ENCODE measurements at places on chromosomes 12 and 14.
A peak's percentile ranks its signal among the peaks of the same experiment; 100 is the strongest.

GRCh38 chr12:115013236-115013981 lies 329.4 kb upstream of the TBX3 start:
- no peak for ATAC-seq

- ATAC-seq, result no peak
Observed at GRCh38 chr12:25698772-25699171, 145.7 kb upstream of the LMNTD1 start.

GRCh38 chr12:89884416-89884898 lies 175.8 kb upstream of the ATP2B1 start:
- no peak for ATAC-seq

- no peak for ATAC-seq
Observed at GRCh38 chr12:3249081-3249800, 172.1 kb downstream of the TSPAN9 start.

GRCh38 chr12:47990351-47991105 lies 13.7 kb downstream of the COL2A1 start:
- ATAC-seq, result peak; percentile 15

GRCh38 chr12:49564686-49565405 lies 3.1 kb downstream of the MCRS1 start:
- ATAC-seq, result no peak

- ATAC-seq, result no peak
Observed at GRCh38 chr12:28540324-28540714, 350.1 kb downstream of the CCDC91 start.

- ATAC-seq, result no peak
Observed at GRCh38 chr12:51971679-51972421, 20.4 kb downstream of the ACVR1B start.

- no peak for ATAC-seq
Observed at GRCh38 chr14:53310412-53310811, 157.3 kb upstream of the DDHD1 start.

DNA sequence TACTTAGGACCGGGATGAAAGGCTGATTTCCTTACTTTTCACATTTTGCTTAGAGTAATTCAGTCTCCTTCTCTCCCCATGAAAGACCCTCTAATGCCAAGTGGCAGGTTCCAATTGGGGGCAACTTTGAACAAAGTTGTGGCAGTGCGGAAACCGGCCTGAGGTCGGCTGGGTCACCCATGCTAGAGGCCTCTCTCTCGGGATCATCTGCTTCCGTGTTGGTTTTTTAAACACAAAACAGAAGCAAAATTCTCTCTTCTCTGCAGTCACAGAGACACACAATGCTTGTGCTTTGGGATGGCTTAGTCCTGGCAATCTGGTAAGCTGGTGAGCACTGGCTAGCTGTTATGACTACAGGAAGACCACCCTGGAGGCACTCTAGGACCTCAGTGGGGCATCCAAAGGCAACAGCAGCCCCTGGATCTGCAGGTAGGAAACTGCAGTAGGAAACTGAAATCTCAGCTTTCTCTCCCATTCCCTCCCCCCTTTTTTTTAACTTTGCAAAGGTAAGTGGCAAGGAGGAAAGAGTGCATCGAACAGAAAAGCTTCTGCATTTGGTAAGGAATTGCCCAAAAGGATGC lies 102.1 kb downstream of the BCL11B start:
- no peak for ATAC-seq

- no peak for ATAC-seq
Observed at GRCh38 chr12:26548227-26548626, 284.8 kb downstream of the ITPR2 start.

DNA sequence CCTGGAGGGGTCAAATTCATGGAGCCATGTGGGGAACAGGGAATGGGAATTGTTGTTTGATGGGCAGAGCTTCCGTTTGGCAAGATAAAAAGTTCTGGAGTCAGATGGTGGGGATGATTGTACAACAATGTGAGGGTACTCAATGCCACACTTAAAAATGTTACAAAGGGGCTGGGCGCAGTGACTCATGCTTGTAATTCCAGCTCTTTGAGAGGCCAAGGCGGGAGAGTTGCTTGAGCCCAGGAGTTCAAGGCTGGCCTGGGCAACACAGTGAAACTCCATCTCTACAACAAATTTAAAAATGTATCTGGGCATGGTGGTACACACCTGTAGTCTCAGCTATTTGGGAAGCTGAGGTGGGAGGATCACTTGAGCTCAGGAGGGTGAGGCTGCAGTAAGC lies 66.0 kb upstream of the DIO3 start:
- ATAC-seq, result no peak

GRCh38 chr12:108349278-108349688 lies 10.2 kb upstream of the CMKLR1 start:
- ATAC-seq, result no peak

DNA sequence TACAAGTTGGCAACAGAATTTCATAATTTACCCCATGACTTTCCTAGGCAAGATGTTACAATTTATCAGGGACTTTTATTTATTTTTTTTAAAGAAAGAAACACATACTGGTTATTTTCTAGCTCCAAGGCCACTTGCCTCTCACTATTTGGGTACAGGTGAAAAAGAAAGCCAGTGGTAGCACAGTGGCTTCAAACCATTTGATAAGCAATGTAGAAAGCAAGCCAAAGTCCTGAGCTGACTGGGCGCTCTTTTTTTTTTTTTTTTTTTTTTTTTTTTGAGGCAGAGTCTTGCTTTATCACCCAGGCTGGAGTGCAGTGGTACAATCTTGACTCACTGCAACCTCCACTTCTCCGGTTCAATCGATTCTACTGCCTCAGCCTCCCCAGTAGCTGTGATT lies 73.3 kb downstream of the STXBP6 start:
- no peak for ATAC-seq

GRCh38 chr12:70467918-70468733 lies 102.0 kb downstream of the KCNMB4 start:
- ATAC-seq, result no peak

- ATAC-seq, result peak; percentile 38
Observed at GRCh38 chr14:36317650-36318049, 2.8 kb downstream of the MBIP start.

GRCh38 chr14:75519826-75520728 lies 2.2 kb upstream of the BATF start:
- ATAC-seq, result no peak

GRCh38 chr12:95473231-95473883 lies 595 bp upstream of the METAP2 start:
- ATAC-seq, result peak; percentile 70

GRCh38 chr14:93702946-93703345 lies 85.3 kb downstream of the PRIMA1 start:
- ATAC-seq, result no peak

All from esophagus mucosa (tissue), 1 donor.